ENCODE measurements at places on chromosomes 11 and 22.

DNA sequence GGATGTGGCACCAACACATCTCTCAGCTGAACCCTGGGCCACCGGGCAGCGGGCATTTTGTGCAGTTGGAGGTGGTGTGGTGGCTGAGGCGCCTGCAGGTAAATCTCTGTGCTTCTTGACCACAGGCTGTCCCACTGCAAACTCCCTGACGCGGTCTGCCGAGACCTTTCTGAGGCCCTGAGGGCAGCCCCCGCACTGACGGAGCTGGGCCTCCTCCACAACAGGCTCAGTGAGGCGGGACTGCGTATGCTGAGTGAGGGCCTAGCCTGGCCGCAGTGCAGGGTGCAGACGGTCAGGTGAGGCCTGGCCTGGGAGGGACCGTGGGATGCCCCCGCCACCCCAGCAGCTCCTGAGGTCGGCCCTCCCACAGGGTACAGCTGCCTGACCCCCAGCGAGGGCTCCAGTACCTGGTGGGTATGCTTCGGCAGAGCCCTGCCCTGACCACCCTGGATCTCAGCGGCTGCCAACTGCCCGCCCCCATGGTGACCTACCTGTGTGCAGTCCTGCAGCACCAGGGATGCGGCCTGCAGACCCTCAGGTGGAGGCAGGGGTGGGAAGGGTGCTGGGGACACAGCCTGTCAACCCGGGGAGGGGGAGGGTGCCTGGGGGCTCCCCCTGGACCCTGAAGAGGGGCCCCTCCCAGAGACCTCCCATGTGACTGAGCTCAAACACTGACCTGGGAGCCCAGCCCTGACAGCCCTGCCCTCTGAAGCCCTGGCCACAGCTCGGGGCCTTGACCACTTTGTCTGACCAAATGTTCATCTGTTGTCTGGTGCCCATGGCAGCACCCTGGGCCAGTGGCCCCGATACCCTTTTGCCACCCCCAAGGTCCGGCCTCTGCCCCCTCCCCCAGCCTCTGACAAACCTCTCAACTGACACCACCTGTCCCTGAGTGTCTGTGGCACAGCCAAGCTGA lies 4.6 kb upstream of the PGGHG start:
- no peak for DNase-seq

- no peak for DNase-seq
These were observed 519.6 kb downstream of the SOX6 start for GRCh38 chr11:15836795-15837194.

GRCh38 chr11:12767027-12767426 lies 92.8 kb downstream of the TEAD1 start:
- DNase-seq, result no peak

DNA sequence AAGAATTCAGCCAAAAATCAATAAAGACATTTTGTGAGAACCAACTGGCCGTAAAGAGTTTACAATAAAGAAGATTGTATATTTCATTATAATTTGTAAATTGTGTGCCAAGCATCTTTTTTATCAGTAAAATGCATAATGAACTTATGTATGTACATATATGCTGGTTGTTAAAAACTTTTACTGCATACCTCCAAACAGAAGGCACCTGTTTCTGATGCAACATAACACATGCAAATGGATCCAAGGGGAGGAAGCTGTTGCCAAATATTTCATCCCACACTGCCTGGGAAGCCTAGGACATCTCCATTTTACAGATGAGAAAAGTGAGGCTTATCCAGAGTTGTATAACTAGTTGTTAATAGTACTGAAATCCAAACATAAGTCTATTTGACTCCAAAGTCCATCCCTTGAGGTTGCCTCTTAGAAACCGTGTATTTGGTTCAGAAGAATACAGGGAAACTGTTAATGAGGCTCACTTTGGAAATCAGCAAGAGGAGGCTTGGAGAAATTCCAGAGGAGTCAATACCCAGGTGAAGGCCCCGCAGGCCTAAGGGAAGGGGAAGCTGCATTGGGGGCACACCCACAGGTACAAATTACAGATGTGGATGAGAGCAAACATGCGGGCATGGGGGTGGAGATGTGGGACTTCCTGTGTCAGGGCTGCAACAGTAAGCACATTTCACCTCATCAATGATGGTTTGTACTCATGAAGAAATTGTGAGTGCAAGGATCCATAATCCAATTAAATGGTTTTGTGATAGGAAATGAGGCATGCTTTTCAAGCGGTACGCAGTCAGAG lies 51.1 kb downstream of the RCN1 start:
- DNase-seq, result no peak

DNA sequence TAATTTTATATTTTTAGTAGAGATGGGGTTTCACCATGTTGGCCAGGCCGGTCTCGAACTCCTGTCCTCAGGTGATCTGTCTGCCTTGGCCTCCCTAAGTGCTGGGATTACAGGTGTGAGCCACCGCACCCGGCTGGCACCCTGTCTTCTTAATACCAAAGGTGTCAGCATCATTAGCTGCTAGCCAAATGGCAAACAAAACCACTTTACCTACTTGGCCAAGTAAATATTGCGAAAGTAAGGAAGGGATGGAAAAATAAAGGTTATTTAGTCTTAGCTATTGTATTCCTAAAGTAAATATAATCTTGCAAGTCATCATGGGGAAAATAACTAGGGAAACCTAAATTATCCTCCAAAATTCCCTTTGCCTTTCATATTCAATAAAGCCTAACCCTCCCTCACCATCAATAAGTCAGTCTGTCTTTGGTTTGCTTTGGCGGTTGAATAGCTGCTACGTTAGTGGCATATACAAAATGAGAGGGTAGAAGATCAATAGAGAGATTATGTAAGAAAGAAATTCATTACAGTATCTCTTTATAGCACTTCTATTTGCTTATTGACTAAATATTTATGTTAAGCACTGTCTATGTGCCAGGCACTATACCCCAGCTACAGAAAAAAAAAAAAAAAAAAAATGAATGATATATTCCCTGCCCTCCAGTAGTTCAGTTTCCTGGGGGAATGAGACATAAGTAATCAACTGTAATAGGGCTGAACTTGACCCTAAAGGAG lies 40.2 kb upstream of the CFAP300 start:
- DNase-seq, result no peak

DNA sequence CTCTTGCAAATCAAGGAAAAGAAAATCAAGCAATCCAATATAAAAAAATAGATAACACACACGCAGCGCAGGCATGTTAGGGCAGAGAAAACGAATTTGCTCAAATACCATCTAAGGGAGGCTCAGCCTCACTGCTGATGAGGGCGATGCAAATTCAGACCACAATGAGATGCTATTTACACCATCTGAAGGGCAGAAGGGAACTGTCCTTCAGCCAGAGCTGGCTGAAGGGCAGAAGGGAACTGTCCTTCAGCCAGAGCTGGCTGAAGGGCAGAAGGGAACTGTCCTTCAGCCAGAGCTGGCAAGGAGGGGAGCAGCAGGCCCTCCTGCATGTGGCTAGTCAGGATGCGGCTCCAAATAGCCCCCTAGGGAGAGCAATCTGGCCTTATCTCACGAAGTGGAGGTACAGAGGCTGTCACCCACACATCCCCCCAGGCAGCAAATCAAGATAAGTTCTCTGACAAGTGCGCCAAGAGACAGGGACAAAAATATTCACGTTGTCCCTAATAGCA lies 7.6 kb upstream of the SLC39A13 start:
- no peak for DNase-seq

GRCh38 chr22:31341386-31342088 lies 4.6 kb downstream of the PATZ1 start:
- DNase-seq, result no peak

DNA sequence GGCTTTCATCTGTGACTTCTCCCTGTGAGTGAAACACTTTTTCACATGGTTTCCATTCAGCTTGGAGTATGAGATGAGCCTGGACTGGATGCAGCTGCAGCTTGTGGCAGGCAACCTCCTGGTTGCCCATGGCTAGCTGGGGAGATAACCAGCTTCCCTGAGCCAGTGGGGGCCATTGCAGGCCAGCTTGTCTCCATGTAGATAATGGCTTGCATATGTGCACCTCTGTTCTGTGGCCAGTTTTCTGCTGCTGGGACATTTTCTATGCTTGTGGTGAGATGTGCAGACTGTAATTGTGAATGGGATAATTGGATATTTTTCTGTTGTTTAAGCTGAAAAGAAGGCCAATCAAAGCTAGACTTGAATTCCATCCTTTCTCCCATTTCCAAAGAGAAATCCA lies 38.5 kb downstream of the INSC start:
- DNase-seq, result no peak

DNA sequence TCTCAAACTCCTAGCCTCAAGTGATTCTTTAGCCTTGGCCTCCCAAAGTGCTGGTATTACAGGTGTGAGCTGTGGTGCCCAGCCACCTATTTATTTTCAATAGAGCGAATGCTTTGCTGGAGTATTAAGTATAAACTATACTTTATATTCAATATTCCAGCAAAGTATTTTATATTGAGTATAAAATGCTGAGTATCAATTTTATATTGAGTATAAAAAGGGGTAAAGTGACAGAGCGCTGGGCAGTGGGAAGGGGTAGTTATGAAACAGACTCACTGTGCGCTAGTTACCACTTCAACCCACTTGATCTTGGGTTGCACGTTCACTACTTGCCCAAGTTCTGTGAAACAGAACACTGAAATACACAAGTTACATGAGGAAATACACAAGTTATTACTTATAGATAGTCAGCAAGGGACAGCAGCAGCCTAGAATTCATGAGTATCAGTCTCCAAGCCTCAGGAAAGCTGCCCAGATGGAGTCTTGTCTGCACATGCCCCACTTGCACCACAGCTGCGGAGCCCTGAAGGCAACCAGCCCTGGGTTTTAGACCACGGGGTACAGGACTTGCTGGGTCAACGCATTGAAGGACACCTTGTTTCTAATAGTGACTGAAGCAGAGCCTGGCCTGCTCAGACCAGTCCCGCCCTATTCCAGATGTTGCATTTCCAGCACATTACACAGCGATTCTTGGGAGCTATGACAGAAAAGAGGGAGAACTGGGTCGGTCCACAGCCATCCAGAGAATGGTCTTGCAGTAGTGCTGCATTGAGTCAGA lies 51.6 kb upstream of the SYT13 start:
- no peak for DNase-seq

DNA sequence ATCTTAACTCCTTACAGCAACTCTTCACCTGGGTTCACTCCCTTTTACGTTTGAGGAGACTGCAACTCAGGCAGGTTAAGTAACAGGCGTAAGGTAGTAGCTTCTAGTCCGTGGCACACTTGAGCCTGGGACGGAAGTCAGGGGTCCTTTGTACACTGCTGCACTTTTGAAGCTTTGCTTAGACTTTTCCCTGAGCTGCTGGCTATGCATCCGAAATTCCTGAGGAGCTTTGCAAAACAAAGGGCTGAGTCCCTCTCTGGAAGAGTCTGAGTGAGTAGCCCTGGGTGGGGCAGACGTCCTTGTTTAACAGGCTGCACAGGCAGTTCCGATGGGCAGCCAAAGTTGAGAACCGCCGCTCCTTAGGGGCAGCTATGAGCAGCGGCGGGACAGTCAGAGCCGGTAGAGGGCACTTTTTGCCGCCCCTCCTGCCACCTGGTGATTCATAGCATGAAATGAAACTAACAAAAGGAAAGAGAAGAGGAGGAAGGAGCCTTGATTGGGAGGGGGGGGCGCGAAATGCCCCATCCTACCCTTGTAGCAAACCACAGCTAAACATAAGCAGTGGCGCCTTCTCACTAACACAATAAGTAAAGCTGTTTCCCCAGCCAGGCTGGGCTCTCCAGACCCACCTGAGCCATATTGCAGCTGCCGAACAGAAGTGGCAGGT lies 1.4 kb downstream of the TMEM109 start:
- DNase-seq, result peak; percentile 26

- no peak for DNase-seq
These were observed 25.2 kb upstream of the CTR9 start for GRCh38 chr11:10725907-10726253.

DNA sequence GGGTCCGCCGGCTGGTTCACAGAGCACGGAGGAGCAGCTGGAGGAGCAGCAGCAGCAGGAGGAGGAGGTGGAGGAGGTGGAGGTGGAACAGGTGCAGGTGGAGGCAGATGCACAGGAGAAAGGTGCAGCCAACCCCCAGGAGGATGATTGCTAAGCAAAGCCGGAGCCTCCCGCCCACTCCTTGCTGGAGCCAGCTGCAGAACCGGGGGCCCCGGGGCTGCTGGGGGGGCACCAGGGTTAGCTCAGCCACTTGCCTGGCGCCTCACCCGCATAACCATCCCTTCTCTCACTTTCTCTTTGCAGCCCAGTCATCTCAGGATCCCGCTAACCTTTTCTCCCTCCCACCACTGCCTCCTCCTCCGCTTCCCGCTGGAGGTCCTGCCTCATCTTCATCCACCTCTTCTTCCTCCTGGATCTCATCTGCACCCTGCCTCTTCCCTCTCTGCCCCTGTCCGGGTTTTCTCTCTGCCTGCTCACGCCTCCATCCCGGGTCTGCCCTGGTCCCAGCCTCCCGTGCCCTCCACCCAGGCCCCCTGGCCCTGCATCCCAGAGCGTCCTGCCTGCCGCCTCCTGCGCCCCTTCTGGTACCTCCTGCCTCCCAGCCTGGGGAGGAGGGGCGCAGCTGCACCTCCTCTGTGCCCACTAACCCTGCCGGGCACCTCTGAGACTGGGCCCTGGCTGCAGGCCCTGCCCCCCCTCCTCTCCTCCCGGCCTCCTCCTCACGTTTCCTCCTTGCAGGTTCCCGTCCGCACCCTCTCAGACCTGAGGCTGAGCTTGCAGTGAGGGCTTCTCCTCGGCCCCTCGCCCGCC lies 9.5 kb downstream of the KCTD17 start:
- no peak for DNase-seq

DNA sequence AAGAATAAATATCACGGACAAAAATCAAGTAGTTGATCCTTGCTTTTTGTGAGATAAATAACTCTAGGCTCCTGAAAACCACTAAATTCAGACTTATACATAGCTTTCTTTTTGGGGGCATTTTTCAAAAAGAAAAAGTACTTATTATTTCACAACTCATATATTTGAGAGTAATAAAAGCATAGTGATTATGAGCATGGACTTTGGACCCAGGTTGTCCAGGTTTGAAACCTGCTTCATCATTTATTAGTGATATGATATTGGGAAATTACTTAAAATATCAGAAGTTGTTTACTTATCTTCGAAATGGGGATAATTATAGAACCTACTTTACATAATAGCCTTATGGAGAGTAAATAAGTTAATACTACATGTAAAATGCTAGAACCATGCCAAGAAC lies 17.0 kb upstream of the LDHAL6A start:
- DNase-seq, result no peak
